ENCODE measurements at places on chromosomes 5 and 9. TPM values are rescaled to one million over a fixed set of nuclear protein-coding genes. Genes with fewer than 3 reads are reported as not detected.

Gene EFNA5
- total RNA-seq: 22.1 TPM

Gene COL15A1
- total RNA-seq: 0.39 TPM

Gene CARD9
- 0.53 TPM for total RNA-seq

Gene ARAP3
- total RNA-seq: 5.7 TPM

Gene GABRA6
- not detected for total RNA-seq

Gene CDHR2
- total RNA-seq: 0.13 TPM

Gene ADAMTSL2
- total RNA-seq: not detected

Gene AK8
- total RNA-seq: 1.4 TPM

Gene PCDHB5
- total RNA-seq: 1.6 TPM

Gene PCA3
- total RNA-seq: not detected

Gene RGS7BP
- not detected for total RNA-seq

Gene ANXA2R
- total RNA-seq: 1.8 TPM

Gene JAKMIP2
- total RNA-seq: not detected

Gene SLC6A7
- total RNA-seq: 0.02 TPM

Gene ACOT12
- total RNA-seq: not detected

Gene FANCG
- total RNA-seq: 52.6 TPM

Gene ASPN
- total RNA-seq: not detected
